ENCODE measurements at places on chromosomes 13 and 19.

DNA sequence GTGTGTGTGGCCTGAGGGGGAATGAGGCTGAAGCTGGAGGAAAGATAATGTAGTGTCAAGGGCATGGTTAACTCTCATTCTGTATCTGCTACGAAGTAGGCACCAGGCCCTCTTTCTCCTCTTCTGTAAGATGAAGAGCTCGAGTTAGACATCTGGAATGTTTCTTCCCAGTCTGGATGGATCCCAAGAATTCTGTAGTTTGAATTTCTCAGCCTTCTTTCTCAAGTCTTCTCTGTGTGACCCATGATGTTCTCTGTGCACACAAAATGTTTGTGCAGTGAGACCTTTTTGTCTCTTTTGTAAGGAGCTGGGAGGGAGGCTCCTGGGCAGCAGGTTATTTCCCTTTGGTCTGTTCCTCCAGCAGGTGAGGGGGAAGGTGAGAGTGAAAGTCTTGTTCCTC lies 13.7 kb downstream of the FGF9 start:
- DNase-seq = no peak

DNA sequence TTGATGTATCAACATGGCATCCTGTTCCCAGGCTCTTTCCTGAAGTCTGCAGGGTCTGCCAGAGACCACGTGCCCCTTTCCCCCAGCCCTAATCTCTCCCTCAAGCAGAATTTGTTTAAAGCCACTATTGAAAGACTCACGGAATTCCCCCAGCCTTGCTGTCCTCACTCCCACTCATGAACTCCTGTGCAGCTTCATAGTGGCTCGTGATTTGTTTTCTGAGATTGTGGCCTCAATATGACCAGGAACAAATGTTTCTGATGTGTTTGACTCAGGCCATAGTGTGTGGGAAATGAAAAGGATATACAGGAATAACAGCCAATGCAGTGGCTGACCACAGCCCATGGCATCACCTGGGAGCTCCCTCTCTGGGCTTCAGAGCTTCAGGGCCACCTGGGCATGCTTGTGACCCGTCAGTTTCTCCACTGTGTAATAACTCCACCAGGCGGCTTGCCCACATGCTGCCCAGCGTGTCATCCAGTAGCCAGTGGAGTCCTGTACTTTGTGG lies 8.1 kb upstream of the SERPINE3 start:
- no peak for DNase-seq

DNA sequence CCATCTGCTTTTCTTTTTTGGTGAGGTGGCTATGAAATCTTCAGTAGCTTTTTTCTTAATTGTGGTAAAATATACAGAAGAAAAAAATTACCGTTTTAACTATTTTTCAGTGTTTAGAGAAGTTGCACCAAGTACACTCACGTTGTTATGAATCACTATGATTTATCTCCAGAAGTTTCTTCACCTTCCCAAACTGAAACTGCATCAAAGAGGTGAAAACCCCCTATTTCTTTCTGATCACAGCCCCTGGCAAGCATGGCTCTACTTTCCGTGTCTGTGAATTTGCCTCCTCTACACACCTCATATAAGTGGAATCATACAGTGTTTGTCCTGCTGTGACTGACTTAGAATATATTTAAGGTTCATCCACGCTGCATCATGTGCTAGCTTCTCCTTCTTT lies 15.6 kb upstream of the SIGLEC10 start:
- DNase-seq = no peak

- no peak for DNase-seq
These were observed 2.7 kb upstream of the ASPDH start for GRCh38 chr19:50516456-50516855.

- DNase-seq = peak; percentile 87
These were observed 1052.0 kb downstream of the DIAPH3 start for GRCh38 chr13:59111751-59112171.

- no peak for DNase-seq
These were observed 67.1 kb downstream of the KDM4B start for GRCh38 chr19:5035793-5036697.

- DNase-seq = no peak
These were observed 40.8 kb upstream of the RANBP3 start for GRCh38 chr19:6018786-6019185.

DNA sequence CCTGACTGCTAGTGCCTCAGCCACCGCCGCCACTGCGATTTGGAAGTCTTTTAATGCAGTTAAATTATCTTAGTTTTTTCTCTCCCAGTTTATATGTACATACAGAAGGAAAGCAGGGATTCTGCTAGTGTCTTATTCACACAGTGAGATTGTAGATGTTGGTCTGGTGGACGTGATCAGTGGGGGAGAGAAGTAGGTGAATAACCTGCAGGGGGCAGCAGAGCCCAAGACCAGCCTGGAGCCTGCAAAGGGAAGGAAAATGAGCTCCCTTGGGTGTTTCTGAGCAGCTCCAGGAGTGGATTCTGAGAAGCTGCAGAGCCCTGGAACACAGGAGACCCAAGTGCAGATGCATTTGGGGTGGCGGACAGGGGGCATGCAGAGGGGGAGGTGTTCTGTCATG lies 26.3 kb downstream of the ZNF844 start:
- DNase-seq = peak; percentile 45

DNA sequence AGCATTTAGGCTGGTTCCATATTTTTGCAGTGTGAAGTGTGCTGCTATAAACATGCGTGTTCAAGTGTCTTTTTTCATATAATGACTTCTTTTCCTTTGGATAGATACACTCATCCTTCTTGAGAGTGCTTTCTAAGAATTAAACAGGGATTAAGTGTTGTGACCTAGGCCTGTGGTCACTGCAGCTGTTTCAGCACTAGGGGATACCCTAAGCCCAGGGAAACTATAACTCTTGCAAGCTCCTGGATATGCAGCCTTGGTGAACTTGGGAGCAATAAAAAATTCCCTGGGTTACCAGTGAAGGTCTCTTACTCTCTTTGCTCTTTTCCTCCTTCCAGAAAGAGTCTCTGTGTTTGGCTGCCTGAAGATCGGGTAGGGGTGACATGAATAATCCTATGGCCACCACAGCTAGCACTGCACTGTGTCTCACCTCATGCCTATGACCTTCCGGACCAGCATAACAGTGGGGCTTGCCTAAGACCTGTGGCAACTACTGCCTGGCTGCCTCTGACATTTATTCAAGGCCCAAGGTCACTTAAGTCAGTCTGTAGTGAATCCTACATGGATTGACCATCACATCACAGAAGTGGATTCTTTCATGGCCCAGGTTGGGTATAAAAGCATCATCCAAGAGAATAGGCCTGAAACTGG lies 799.7 kb downstream of the DACH1 start:
- DNase-seq = no peak

DNA sequence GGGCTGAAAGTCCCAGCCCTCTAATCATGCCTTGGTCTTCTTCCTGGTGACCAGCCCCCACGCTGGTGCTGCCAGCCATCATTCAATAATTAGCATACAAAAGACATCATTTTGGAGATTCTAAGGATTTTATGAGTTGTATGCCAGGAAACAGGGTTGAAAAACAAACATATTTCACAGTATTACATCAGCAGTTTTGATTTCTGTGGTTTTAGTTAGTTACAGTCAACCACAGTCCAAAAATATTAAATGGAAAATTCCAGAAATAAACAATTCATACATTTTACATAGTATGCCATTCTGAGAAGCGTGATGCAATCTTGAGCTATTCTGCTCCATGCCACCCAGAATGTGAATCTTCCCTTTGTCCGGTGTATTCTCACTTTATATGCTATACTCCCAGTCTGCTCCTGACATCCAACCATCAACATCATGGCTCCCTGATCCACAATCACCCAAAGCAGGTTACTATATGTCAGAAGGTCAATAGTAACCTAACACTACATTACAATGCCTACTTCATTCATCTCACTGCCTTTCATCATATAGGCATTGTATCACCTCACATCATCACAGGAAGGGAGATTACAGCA lies 49.2 kb downstream of the STOML3 start:
- peak; percentile 4 for DNase-seq

GRCh38 chr13:66265371-66265770 lies 964.8 kb downstream of the PCDH9 start:
- peak; percentile 46 for DNase-seq

GRCh38 chr13:77781808-77782207 lies 84.3 kb downstream of the SLAIN1 start:
- no peak for DNase-seq

DNA sequence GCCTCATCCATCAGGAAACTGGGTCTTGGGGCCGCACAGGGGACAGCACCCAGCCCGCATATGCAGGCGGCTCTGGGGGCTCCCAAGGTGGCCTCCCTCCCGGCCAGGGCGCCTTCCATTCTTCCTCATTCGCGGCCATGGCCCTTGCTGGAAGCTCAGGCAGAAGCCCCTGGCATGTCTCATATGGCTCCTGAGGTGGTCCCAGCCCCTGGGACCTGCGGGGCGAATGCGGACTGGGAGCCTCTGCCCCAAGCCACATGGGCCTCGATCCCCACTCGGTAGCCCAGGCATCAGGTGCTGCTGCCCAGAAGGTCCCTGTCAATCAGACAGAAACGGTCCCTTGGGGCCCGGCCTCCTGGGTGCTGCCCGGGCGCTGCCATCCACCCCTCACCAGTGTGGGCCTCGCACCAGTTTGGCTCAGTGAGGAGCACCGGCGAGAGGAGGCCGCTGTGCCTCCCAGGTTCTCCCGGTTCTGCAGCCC lies 301.6 kb downstream of the TEX29 start:
- DNase-seq = no peak

DNA sequence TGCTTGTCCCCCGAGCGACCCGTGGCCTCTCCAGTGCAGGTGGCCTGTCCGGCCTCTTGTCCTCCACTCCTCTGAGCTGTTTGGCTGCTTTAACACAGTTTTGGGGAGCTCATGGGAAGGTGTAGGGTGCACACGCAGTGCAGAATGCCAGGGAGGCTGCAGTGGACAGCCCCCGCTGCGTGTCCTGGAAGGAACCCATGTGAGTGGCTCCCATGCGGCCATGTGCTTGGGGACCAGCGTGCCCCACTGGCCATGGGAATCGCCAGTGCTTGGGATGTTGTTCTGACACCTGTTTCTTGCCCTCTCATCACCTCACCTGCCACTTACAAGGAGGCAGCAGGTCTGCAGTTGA lies 22.6 kb upstream of the F7 start:
- DNase-seq = no peak

DNA sequence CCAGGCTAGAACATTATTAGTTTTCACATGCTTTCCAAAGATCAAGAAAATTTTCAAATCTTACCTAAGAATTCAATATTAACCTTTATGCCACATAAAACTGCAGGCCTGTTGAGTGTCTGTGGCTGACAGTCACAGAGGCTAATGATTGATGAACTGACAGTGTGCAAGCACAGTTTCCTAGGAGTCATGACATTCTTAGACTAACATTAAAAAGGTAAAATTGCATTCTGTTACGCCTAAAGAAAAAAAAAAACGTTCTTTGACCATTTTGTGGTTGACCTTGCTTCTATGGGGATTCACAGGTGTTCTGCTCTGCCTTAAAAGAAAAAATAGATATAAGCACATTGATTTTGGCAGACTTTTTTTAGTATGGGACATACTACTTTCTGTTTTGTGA lies 1776.2 kb downstream of the PCDH9 start:
- no peak for DNase-seq

DNA sequence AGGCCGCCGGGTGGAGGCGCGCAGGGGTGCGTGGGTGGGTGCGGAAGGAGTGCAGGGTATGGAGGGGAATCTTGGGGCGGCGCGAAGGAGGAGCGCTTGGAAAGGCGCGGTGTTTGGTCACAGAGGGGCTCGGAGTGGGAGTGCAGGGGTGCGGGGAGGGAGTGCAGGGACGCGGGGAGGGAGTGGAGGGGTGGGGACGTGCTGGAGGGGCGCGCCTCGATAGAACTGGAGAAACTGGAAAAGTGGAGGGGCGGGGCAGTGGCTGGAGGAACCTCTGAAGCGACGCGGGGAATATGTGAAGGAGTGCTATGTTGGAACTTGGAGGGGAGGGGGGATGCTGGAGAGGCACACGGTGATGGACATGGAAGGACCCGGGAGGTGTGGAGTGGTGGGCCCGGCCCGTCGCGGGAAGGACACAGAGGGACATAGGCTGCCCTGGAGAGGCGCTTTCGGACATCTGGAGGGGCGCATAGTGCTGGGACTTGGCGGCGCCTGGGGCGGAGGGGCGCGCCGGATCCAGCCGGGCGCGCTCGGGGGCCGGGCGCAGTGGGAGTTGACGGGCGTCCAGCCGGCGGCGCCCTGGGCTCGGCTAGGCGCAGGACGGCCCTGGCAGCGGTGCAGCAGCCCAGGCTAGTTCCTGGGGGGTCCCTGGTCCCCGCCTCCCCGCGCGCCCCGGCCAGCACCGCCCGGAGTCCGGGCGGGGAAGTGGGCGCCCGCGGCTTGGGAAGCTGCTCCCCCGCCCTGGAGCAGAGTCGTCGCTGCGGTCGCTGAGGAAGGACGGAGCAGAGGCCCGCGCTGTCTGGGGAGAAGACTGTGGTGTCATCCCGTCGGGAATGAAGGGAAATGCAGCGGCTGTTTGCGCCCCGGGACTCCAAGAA lies 20.8 kb upstream of the SGCG start:
- no peak for DNase-seq

Data from astrocyte of the spinal cord (primary cell).